Naive thymus-derived CD4-positive, alpha-beta T cell (primary cell): ENCODE measurements at places on chromosomes 4 and X. TPM values are rescaled to one million over a fixed set of nuclear protein-coding genes. Genes with fewer than 3 reads are reported as not detected.
A peak's percentile ranks its signal among the peaks of the same experiment; 100 is the strongest.

MAGEA4 gene
- not detected for total RNA-seq

MGAT4D gene
- total RNA-seq = not detected

ART3 gene
- total RNA-seq = not detected

FGF13 gene
- not detected for total RNA-seq

ITIH6 gene
- not detected for total RNA-seq

NXF2 gene
- total RNA-seq = not detected

DNA sequence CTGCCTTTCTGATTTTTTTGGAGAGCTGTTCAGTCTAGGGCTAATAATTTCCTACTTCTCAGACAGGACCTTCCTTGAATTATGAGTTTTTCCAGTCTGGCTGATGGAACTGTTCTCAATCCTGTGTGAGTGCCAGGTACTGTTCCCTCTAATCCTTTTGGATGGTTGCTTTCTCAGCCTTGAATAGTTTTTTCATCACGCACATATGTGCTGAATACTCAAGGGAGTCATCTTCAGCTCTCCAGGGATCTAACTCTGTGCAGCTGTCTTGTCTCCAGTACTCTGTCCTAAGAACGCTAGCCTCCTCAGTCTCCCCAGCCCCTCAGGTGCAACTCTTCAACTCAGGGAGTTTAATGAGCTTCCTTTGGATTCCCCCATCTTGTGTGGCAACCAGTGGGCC, 93.2 kb downstream of the GASK1B start:
- H3K4me1 ChIP-seq = no peaks in the 10 kb centered on the region
- no peak overlapping the region for H3K27ac ChIP-seq
- H3K27me3 ChIP-seq = no peaks in the 10 kb centered on the region
- no peaks in the 10 kb centered on the region for H3K36me3 ChIP-seq
- DNase-seq = no peak

GRCh38 chr4:53365121-53365485, 758 bp downstream of the SCFD2 start:
- H3K27me3 ChIP-seq = no peaks in the 10 kb centered on the region
- H3K4me3 ChIP-seq = peak overlapping the region; percentile 72
- H3K36me3 ChIP-seq = no peaks in the 10 kb centered on the region

- no peaks in the 10 kb centered on the region for H3K27me3 ChIP-seq
- DNase-seq = no peak
- H3K27ac ChIP-seq = no peak overlapping the region
- no peaks in the 10 kb centered on the region for H3K36me3 ChIP-seq
- H3K4me1 ChIP-seq = no peaks in the 10 kb centered on the region
Observed at GRCh38 chrX:116267511-116268040, 97.0 kb downstream of the AGTR2 start.

- no peak overlapping the region for H3K4me3 ChIP-seq
- no peaks in the 10 kb centered on the region for H3K27me3 ChIP-seq
- no peak overlapping the region for H3K27ac ChIP-seq
- H3K36me3 ChIP-seq = no peaks in the 10 kb centered on the region
- no peaks in the 10 kb centered on the region for H3K4me1 ChIP-seq
- DNase-seq = no peak
Observed at GRCh38 chr4:154838155-154838554, 57.1 kb downstream of the RBM46 start.

GRCh38 chrX:17459008-17459611, 84.1 kb downstream of the NHS start:
- H3K27ac ChIP-seq = no peak overlapping the region
- H3K27me3 ChIP-seq = no peaks in the 10 kb centered on the region
- no peaks in the 10 kb centered on the region for H3K4me1 ChIP-seq
- no peaks in the 10 kb centered on the region for H3K36me3 ChIP-seq
- H3K4me3 ChIP-seq = no peak overlapping the region
- no peak for DNase-seq

GRCh38 chrX:8988446-8988845, 45.5 kb downstream of the FAM9B start:
- H3K4me3 ChIP-seq = no peak overlapping the region
- peak overlapping the region; percentile 10 for H3K27ac ChIP-seq
- H3K27me3 ChIP-seq = no peaks in the 10 kb centered on the region
- DNase-seq = peak; percentile 15
- no peaks in the 10 kb centered on the region for H3K36me3 ChIP-seq

- DNase-seq = no peak
- H3K4me1 ChIP-seq = no peaks in the 10 kb centered on the region
- no peaks in the 10 kb centered on the region for H3K36me3 ChIP-seq
- H3K27ac ChIP-seq = no peak overlapping the region
- H3K27me3 ChIP-seq = no peaks in the 10 kb centered on the region
Observed at GRCh38 chr4:110250023-110250387, 51.6 kb upstream of the ELOVL6 start.

DNA sequence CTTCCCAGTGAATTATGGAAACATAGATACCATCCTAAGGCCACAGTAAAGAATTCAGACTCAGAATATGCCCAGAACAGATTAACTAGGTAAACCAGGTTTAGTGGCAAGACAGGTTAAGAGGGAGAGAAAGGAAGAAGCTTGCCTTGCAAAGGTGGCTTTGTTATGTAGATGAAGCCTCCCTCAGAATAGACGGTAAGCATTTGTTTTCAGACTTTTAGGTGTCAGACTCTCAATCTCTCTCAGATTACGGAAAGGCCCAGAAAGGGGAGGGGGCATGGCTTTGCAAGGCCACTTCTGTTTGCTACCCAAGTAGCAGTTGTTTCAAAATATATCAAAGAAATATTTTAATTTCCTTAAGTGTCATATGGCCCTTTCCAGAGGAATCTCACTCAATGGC, 457.1 kb upstream of the BOD1L1 start:
- no peaks in the 10 kb centered on the region for H3K27me3 ChIP-seq
- no peaks in the 10 kb centered on the region for H3K36me3 ChIP-seq
- no peak overlapping the region for H3K4me3 ChIP-seq
- H3K4me1 ChIP-seq = no peaks in the 10 kb centered on the region
- no peak overlapping the region for H3K27ac ChIP-seq

DNA sequence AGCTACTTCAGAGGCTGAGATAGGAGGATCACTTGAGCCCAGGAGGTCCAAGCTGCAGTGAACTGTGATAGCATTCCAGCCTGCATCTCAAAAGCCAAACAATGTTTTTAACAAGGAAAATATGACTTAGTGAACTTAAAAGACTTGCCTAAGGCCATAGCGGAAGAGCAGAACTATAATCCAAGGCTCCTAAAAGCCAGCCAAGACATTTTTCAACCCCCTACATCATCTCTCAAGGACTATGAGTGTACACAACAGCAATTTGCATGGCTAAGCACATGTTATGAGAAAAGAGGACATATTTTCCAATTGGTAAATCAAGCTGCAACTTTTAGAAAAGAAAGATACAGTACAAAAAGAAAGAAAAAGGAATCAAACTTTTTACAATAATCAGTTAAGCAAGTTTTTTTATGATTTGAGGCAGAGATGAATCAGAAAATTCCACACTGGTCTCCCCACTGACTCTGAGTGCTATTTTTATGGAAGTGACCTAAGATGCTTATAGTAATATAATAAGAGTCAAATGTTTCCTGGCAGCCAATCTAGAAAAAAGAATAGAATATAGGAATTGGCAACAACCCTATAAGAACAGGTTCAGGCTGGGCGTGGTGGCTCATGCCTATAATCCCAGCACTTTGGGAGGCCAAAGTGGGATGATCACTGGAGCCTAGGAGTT, 9.8 kb upstream of the ACOT9 start:
- no peak for DNase-seq
- H3K27me3 ChIP-seq = no peaks in the 10 kb centered on the region
- H3K36me3 ChIP-seq = no peaks in the 10 kb centered on the region
- H3K4me3 ChIP-seq = no peak overlapping the region

GRCh38 chrX:12865359-12865758, 1.5 kb upstream of the TLR7 start:
- H3K27ac ChIP-seq = no peak overlapping the region
- no peak for DNase-seq
- H3K36me3 ChIP-seq = no peaks in the 10 kb centered on the region

GRCh38 chr4:37726666-37727065, 40.5 kb upstream of the RELL1 start:
- H3K4me1 ChIP-seq = peaks cover 9% of the 10 kb centered on the region
- DNase-seq = no peak
- no peaks in the 10 kb centered on the region for H3K36me3 ChIP-seq
- H3K4me3 ChIP-seq = no peak overlapping the region
- no peaks in the 10 kb centered on the region for H3K27me3 ChIP-seq

DNA sequence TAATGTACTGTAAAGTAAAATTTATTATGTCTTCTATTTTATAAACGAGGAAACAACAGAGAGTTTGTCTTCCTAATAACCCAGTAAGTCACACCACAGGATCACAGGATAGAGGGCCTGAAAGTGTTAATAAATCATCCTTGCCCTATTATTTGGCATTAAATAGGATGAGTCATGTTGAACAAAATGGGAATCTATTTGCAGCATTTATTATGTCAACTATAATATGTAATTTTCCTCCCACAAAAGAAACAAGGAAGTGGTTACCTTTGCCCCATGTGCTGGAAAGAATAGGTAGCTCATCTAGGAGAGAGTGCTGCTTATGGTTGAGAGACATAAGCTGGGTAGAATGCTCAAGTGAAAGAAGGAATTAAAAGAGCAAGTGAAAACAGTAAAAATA, 237.6 kb upstream of the NDST3 start:
- H3K4me3 ChIP-seq = no peak overlapping the region
- H3K36me3 ChIP-seq = no peaks in the 10 kb centered on the region
- no peak overlapping the region for H3K27ac ChIP-seq
- H3K27me3 ChIP-seq = no peaks in the 10 kb centered on the region
- DNase-seq = no peak
- H3K4me1 ChIP-seq = no peaks in the 10 kb centered on the region

- H3K36me3 ChIP-seq = no peaks in the 10 kb centered on the region
- H3K27ac ChIP-seq = no peak overlapping the region
- H3K4me1 ChIP-seq = peaks cover 8% of the 10 kb centered on the region
- H3K4me3 ChIP-seq = no peak overlapping the region
Observed at GRCh38 chr4:94446386-94446785, 5.4 kb upstream of the PDLIM5 start.
